ENCODE measurements at places on chromosomes 2 and 18.

DNA sequence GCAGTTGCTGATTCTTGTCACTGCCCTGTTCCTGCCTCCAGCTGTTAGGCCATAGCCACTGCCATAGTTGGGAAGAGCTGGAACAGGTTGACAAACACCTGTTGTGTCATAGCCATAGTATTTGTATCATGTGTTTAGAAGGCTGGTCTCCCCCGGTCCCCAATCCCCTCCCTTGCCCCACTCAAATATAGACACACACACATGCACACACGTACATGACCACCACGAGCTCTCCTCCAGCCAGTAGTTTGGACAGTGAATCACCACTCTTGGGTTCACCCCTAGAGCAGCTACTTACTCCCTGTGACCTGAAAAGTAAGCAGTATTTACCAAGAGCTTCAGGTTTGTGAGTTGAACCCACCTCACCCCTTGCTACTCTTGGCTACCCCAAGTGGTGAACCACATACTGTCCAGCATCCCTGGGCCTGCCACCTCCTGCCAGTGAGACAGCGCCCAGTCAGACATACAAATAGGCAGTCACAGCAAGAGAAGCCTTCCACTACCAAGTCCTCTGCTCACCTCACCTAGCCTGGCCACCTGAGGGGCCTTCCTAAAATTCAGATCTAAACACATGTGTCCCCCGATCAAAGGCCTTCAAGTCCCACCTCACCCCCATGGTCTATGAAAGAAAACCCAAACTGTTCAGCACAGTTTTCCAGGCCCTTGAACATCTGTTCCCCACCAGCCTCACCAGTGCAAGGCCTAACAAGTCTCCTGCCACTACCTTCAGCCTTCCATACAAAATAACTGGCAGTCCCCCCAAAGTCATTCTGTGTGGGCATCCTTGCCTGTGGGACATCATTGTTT lies 7.1 kb downstream of the PCBP1 start:
- no peak for DNase-seq

GRCh38 chr18:9757827-9758621 lies 49.9 kb downstream of the RAB31 start:
- no peak for DNase-seq

DNA sequence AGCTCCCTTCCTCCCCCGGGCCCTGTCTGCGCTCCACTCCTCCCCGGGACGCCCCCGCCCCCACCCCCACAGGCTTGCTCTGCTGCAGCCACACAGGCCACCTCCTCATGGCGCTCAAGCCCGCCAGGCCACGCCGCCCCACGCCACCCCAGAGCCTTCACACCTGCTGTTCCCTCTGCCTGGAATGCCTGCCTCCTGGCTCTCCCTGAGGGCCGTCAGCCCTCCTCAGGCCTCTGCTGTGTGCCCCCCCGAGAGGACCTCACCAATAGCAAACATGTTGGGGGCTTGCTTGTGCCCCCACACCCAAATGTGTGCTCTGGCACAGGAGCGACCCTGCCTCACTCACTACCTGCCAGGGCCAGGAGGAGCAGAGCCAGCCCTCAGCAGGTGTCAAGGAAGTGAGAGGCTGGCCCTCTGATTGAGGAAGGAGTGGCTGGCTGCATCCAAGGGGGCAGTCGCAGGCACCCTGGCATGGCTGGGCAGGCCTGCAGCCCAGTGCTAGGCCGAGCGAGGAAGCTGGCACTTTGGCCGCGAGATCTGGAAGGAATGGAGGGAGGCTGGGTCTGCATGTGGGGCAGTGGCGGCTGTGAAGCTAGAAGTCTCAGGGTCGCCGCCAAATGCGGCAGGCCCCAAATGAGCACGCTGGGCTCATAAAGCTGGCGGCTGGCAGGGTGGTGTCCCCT lies 86.5 kb downstream of the INHBB start:
- DNase-seq, result no peak

DNA sequence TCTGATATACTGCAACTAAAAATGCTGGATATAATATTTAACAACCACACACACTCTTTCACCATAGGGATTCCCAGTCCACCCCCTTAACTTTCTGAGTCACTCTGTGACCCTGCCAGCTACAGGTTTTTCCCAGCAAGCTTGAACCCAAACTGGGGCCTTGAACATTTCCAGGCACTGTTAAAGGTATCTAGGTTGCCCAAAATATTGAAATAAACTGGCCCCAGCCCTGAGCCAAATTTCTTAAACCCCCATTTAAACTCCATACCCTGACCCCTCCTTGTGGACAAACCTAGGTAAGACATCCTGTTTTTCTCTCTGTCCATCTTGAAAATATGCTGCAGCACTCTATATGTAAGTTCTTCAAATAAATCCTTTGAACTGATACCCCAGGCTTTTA lies 19.7 kb upstream of the DCTN1 start:
- no peak for DNase-seq

GRCh38 chr2:65411056-65411795 lies 21.2 kb downstream of the SPRED2 start:
- no peak for DNase-seq

DNA sequence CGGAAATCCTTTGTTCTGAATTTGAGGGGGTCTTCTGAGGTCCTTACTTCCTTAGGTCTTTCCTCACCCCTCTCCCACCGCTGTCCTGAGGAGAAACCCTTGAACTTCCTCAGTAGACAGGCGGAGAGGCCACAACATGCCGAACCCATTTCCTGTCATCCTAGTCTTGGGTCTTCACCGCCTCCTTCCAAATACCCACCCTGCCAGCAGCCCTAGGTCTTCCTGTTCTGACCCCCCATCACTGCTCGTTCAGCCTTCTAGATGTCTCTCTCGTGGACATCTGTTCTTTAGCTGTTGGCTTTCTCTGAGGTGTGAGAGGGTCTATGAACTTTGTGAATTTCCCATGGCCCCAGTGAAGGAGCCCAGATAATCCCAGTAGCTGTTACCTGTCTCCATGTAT lies 27.2 kb upstream of the CYP27A1 start:
- DNase-seq, result no peak

- DNase-seq, result no peak
Measured at GRCh38 chr2:12041236-12041635, 294.8 kb downstream of the LPIN1 start.

- DNase-seq, result no peak
Measured at GRCh38 chr2:68825866-68826265, 45.3 kb downstream of the BMP10 start.

Measured in esophagus squamous epithelium (tissue), 5 donors.